ENCODE measurements at places on chromosomes 2 and 18.

GRCh38 chr2:67895227-67895941 lies 167.4 kb downstream of the C1D start:
- no peak for DNase-seq

GRCh38 chr2:240454106-240454901 lies 18.8 kb downstream of the GPC1 start:
- no peak for DNase-seq

DNA sequence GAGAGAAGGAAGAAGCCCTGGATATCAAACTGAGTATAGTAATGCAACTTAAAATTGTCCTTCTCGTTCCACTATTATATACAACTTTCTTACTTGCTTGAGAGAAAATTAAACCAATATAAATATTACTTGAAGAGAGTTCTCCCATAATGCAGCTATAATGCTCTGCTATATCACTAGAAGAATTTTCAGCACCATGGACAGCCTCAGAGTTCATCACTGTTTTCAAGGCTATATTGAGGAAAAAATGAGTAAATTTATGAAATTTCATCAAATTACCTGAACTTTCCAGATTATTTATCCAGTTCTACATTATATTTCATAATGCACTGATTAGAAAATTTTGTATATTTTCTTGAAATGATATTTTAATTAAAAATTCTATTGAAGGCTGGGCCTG lies 1053.5 kb upstream of the FAM98A start:
- DNase-seq: no peak

GRCh38 chr2:227267410-227268115 lies 57.5 kb upstream of the MFF start:
- no peak for DNase-seq

- no peak for DNase-seq
Measured at GRCh38 chr2:235876099-235876679, 292.0 kb downstream of the GBX2 start.

- DNase-seq: no peak
Measured at GRCh38 chr2:37571587-37572136, 99.8 kb downstream of the CDC42EP3 start.

GRCh38 chr2:236754271-236754944 lies 184.8 kb downstream of the ACKR3 start:
- no peak for DNase-seq

DNA sequence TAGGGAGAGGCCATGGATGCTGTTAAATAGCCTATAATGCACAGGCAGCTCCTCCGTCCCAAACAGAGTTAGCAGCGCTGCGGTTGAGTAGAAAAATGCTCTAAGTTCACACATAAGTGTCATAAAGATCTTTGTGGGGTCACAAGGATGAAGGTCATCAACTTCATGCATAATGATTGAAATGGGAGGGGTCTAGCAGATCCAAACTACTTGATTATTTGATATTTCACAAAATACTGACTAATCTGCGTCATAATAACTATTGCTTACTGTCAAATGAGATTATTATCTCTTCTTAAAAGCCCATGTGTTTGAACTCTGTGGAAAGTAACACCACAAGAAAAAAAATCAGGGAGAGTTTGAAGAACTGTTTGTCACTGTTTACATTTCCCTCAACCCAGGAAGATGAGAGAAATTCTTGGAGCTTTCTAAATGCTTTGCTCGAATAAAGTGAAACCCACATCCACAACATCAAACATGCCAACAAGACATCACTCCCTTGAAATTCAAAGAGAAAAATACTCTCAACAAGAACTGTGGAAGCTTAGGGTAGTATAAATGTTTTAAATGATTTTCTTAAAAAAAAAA lies 50.5 kb upstream of the CREB1 start:
- no peak for DNase-seq

DNA sequence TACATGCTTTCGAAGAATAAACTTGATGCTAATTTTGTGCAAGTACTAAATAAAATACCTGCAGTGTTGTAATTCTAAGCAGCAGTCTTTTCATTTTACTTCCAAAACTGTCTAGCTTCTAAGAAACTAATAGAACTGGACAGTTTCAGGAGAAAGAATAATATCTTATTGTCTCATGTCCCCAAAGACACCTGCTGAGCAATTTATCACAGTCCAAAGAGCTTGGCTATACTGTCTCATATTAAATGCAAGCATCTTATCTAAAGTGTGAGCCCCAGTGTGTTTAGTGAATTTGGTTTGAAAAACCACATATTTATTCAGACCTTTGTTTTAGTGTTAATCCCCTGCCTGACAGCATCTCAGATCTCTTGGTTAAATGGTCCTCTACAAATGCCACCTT lies 374.3 kb downstream of the TMX3 start:
- no peak for DNase-seq

DNA sequence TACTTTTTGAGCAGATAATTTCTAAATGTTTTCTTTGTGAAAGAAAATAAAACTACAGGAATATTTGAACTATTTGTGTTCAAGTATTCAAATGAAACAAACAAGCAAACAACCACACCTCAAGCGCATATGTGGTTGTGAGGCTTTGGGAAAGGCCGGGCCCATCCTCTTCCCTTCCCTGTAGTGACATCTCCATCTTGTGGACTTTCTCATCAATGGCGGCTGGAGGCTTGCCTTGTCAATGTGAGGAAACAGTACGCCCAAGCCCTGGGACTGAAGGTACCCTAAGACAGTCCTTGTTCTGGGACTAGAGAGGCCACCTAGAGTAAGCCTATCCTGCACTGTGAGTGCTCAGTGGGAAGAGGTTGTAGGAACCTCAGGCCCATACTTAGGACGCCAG lies 166.8 kb downstream of the TPGS2 start:
- no peak for DNase-seq

- DNase-seq: no peak
Measured at GRCh38 chr2:193114827-193115226, 920.1 kb upstream of the TMEFF2 start.

DNA sequence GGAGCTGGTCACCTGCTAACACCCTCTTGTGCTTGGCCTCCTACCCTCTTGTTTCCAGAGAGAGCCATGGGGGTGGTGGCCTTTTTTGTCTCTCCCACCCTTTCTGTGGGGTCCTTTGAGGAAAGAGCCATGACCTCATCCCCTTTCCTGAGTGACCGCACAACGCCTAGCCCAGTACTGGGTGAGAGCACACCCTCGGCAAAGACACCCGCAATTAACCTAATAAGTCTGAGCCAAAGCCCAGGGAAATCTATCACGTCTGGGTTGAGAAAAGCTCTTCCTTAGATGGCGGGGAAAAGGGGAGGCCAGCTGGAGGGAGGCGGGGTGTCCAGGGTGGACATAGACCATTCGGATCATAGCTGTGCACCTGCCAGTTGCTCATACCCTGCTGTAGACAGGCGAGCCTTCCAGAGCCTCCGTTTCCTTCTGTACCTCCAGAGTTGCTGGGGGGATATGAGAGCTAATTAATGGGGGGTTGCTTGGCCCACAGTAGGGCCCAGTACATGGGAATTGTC lies 93.7 kb upstream of the MCFD2 start:
- no peak for DNase-seq

DNA sequence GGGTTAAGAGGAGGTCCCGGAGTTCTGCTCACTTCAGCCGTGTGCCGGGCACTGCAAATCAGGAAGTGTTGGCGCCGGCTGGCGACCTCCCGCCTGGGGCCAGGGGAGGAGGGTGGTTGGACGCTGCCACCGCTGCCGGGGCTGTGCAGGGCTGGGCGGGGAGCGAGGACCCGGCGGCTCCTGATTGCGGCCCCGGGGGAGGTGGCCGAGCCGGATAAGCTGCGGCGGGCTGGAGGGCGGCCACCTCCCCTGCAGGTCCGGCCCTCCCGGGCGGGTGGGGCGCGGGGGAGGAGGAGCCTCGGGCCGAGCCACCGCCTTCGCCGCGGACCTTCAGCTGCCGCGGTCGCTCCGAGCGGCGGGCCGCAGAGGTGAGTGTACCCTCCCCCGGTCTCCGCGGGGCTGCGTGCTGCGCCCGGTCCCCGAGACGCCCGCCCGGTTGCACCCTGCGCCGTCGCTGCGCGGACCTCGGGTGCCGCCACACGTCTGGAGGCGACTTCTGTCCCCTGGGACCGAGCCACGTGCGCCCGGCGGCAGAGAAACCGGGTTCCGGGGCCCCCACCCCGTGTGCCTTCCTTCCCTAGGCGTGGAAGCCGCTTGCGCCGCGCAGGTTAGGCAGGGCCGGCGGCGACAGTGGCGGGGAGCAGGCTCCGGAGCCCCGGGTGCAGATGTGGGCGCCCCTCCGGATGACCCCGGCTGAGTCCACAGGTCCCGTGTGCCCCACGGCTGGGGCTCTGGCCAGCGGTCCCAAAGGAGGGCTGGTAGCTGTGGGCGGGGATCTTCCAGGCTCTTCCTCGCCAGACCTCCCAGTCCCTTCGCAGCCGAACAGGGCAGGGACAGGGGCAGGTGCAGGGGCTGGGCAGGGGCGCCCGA lies at the start of gene STEAP3:
TSS of gene STEAP3 (plus strand) at position 314 of the 870 bp plus-strand sequence. CDS start 7,179 bp downstream, outside the sequence.
- peak; percentile 79 for DNase-seq

DNA sequence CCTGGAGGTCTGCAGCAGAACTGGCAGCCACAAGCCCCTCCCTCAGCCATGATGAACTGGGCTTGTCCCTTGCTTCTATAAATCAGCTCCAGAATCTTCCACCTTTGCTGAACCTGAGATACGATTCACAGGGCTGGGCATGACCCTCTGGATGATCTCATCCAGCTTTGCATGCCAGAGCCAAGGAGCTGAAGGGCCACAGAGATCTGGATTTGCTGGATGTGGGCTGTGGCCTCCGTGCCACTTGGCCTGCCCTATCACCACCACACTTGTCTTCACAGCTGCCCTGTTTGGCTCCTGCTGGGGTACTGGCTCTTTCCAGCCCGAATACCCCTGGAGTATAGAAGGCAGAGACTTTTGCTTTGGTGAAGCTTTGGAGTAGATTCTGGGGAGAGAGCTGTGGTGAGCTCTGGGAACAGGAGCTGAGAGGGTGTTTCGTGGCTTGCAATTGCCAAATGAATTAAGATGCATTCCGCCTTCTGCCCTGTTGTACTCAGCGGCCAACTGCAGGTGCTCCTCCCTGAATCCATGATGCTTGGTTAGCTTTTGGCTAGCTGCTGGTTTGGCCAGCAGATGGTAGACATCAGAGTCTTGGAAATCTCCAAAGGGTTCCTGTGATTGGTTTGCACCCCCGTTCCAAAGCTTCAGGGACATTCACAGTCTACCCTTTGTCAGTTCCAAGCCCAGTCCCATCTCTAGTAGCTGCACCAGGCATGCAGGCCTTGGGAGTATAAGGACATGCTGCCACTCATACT lies 30.9 kb upstream of the GIGYF2 start:
- no peak for DNase-seq

GRCh38 chr2:15732341-15733077 lies 140.8 kb downstream of the DDX1 start:
- peak; percentile 65 for DNase-seq

DNA sequence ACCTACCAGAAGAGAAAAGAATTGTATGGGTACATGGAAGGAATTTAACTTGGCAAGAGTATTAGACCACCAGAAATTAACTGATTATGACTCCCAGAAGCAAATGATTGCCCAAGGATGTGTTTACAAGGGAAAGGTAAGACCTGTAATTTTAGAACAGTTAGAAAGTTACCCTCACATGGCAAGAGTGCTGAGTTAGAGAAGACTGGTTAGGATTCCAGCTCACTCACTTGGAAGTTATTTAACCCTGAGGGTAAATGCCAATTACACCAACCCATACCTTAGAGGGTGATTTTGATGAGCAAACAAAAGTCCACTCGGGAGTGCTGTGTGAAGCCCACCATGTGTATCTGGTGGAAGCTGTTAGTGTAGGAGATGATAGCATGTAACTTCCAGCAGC lies 170.2 kb downstream of the TPGS2 start:
- DNase-seq: no peak

GRCh38 chr2:188204824-188205223 lies 86.8 kb upstream of the GULP1 start:
- no peak for DNase-seq

DNA sequence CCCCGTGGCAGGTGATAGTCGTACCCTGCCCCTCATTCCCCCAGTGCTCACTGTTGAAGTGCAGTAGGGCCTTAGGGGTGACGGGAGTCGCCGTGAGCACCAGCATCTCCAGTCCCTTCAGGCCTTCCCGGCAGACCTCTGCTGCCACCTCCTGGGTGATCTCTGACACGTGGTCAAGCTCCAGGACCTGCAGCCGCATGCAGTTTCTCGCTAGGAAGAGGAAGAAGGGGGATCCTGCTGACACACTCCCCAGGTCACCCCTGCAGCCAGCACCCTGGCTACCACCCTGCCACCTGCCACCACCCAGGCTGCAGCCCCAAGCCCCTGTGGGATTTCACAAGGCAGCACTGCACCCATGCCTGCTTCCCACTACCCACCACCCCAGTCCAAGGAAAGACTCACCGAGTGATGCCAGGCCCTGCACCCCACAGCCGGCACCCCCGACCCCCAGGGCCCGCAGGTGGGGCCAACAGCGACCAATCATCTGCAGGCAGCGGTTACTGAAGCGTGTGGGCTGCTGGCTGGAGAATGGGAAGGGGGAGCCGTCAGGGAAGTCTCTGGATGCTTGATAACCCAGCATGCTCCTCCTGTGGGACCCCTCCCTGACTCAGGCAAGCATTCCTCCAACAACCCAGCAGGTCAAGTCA lies 23.8 kb downstream of the FBXO41 start:
- no peak for DNase-seq

GRCh38 chr2:143513081-143513480 lies 383.9 kb downstream of the ARHGAP15 start:
- DNase-seq: peak; percentile 4

GRCh38 chr18:67875944-67876343 lies 359.4 kb upstream of the DSEL start:
- DNase-seq: no peak

- DNase-seq: no peak
Measured at GRCh38 chr2:77328134-77328931, 193.8 kb downstream of the LRRTM4 start.

- DNase-seq: no peak
Measured at GRCh38 chr18:78727057-78727739, 252.4 kb upstream of the SALL3 start.

DNA sequence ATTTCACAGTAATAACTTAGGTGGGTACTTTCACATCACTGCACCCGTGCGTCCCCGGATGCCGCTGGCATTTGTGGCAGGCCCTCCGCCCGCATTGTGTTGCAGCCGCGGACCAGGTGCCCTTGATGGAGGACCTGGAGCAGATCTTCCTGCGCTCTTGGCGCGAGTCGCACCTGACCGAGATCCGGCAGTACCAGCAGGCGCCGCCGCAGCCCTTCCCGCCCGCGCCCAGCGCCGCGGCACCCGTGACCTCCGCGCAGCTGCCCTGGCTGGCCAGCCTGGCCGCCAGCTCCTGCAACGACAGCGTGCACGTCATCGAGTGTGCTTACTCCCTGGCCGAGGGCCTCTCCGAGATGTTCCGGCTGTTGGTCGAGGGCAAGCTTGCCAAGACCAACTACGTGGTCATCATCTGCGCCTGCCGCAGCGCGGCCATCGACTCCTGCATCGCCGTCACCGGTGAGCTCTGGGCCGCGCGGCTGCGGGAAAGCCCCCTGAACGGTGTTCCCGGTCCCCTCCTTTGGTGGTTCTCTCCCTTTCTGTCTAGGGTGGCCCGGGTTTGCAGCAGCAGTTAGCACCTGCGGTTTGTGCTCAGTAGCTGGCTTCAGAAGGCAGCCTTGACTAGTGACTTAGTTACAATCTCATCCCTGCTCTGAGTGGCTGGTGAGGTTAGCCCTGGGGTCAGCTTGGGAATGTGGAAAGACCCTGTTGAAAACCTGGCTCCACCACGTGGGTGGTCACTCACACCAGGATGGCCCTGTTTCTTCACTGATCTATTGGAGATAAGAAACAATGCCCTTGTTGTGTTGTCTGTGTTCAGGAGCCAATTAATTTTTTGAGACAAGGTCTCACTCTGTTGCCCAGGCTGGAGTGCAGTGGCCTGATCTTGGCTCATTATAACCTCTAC lies 59.1 kb downstream of the GREB1 start:
- no peak for DNase-seq

Data from GM19239 (cell line).